Karpas-422 (cell line): ENCODE measurements at places on chromosomes 3 and 15. TPM values are rescaled to one million over a fixed set of nuclear protein-coding genes. Genes with fewer than 3 reads are reported as not detected.
A peak's percentile ranks its signal among the peaks of the same experiment; 100 is the strongest.

The CTXN2 gene
- total RNA-seq = not detected in 2 replicates

DNA sequence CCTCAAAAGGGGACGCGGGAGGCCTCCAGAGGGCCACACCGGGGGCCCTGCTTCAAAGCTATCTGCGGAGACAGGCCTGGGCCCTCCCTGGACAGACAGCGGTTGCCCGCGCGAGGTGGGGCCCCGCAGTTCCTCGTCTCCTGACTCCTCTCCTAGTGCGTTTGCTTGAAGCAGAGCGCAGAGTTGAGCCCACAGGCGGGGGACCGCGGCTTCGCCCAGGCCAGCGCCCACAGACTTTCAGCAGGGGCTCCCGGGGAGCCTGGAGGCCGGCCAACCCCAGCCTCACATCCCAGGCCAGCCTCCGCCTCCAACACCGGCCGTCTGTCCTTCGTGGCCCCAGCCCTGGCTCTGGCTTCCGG, 540 bp upstream of the ADAMTS7 start:
- no peak for DNase-seq

- no peak for DNase-seq
These were observed 13.4 kb upstream of the TRH start for GRCh38 chr3:129961141-129961541.

The IFT57 gene
- total RNA-seq = 93.4 and 133 TPM in 2 replicates

DNA sequence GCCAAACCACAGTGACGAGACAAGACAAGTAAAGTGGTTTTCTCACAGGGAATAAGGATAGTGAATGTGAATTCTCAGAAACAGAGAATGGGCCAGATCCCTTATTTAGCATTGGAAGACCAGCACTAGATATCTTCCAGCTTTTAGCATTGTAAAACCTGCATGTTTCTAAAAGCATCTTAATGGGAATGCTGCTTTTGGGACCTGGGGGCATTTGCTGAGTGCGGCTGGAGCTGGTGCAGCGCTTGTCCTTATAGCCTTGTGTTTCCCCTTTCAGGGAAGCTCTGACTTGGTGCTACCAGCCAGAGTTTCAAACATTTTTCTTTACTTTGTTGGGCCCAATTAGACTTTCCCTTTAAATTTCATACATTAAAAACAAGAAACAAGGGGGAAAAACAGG, 52.9 kb downstream of the CLSTN2 start:
- DNase-seq = no peak

- DNase-seq = peak; percentile 79
These were observed at the start of gene PCBP4 for GRCh38 chr3:51967384-51968169. Gene PCBP4, minus strand, starts transcription at chr3:51967454. Its CDS starts 6,214 bp downstream, at chr3:51961240.

DNA sequence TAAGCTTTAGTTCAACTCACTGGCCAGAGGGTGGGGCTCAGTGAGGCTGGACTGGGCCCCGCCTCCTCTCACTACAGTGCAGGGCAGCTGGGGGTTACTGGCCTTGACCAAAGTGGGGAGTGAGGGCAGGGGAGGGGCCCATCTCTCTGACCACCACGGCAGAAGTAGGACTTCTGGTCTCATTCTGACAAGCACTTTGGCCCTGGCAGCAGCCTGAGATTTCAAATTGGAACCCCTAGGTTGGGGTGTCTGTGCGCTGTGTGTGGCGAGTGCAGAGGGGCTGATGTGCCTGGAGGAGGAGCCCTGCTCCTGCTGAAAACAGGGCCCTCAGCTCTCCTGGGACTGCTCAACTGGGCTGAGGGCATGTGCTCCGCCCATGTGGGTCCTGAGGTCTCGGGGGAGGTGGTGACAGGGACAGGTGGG, 60.3 kb upstream of the RPL32 start:
- peak; percentile 91 for DNase-seq

DNA sequence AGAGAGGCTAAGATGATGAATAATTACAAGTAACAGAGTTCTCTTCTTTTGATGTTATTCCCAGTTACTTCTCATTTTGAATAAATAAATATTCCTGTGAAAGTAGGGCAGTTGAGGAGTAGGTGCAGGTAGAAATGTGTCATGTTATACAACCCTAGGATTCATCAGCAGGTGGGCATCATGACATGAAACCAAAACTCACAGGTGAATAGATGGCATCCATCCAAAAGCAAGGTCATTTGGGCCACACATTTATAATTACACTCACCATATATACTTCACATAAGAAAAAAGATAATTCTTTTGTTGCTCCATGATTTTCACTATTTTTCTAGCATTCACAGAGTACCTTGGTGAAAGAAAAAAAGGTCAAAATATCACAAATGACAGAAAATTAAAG, 273.6 kb downstream of the ZBBX start:
- no peak for DNase-seq

DNA sequence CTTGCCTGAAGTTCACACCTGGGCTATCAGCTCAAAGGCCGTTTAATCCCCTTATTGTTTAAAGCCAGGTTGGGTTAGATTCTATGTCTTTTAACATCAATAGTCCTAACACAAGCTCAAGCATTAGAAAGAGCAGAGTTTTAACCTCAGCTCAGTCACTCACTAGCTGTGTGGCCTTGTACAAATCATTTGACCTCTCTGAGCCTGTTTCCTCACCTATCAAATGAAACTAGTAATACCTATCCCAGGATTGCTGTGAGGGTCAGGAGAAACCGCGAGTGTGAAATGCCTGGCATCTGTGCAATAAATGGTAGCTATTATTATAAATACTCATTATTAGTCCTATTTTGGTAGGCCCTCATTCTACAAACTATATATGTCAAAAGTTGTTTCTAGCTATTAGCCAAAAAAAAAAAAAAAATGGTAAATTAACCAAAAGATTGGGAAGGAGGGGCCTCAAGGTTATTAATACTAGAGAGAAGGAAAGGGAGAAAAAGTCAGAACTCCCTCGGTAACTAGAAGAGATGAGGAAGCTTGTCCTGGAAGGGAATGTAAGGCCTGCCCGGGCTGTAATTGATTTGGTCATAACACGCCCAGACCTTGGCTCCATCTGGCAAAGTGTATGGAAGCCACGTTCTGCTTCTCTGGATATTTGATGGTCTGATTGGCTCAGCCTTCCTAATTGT, 510.5 kb upstream of the PROK2 start:
- no peak for DNase-seq

DNA sequence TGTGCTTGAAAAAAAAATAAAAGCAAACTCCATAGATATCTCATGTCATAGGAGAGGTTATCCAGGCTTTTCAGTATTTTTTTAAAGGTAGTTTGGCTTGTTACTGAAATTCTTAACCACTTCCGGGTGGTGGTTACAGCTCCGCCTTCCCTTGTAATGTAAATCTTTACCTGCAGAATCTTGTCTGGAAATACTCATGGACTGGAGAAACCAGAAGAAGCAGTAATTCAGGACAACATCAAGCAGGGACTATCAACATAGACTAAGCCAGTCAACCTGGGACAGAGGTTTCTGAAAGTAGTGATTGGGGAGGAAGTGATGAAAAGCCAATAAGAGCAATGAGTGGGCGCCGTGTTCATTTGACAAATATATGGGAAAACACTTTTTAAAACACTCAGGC, 78.9 kb upstream of the SKOR1 start:
- DNase-seq = no peak
